Right lobe of liver (tissue), 6 donors: ENCODE measurements at places on chromosomes 13 and 19.

GRCh38 chr13:29918845-29919244 lies 68.4 kb upstream of the UBL3 start:
- no peak for DNase-seq

DNA sequence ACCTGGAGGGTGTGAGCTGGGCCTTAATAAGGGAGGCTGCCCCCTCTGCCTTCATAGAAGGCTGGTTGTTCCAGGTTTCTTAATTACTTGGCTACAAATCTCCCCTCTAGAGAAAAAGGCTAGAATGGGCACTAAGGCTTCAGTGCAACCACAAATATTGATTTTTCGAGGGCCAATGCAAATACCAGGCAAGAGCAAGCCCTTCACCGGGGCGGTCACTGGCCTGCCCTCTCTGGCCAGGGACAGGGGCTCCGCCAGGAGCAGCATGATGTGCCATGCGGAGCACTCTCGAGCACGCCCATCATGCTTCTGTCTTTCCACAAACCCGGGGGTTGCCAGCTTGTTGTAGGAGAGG lies 127.8 kb upstream of the SPACA7 start:
- DNase-seq: peak; percentile 95

GRCh38 chr13:42656161-42656560 lies 82.2 kb downstream of the TNFSF11 start:
- DNase-seq: no peak

DNA sequence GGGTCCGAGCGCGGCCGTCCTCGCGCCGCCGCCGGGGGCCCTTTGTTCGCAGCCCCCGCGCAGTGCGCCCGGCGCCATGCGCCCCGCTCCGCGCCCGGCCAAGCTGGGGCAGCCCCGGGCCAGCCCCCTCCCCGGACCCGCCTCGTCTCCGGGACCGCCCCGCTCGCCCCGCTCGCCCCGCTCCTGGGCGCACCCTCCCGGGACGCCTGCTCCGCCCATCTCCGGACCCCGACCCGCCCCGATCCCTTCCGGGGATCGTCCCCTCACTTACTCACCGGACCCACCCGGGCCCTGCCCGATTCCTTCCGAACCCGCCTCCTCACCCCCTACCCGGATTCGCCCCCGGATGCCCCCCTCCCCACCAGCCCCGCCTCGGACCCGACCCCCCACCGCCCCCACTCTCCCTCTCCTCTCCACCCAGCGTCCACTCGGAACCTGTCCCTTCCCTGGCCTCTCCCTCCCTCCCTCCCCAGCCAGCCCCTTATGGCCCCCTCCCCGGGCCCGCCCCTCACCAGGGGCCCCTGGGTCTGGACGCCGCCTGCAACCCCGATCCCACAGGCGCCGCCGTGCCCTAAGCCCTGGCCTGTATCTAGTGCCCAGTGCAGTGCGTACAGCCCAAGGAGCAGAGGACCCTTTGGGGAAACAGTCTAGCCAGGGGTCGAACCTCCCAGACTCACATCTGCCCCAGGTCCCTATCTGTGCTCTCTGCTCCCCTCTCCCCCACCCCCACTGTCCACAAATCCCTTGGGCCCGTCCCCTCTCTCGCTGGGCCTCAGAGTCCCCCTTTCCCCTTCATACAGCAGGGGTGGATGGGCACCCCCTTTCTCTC lies at the start of gene CPAMD8:
Gene CPAMD8 (minus strand): TSS at position 105 of the 829 bp plus-strand sequence. CDS start 168 bp downstream, outside the sequence.
- DNase-seq: no peak

- DNase-seq: no peak
These were observed 1.1 kb downstream of the DHRS12 start for GRCh38 chr13:51802631-51803418.

DNA sequence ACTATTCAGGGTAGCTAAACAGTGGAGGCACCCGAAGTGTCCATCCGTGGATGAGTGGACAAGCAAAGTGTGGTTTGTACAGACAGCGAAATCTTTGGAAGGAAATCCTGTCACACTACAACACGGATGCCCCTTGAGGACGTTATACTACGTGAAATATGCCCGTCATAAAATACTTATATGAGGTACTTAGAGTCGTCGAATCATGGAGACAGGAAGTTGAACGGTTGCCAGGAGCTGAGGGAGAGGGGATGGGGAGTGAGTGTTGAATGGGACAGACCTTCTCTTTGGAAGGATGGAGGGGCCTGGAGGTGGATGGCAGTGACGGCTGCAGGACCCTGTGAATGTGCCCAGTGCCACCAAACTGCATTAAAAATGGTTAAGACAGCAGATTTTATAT lies 11.6 kb downstream of the ATP4B start:
- no peak for DNase-seq

DNA sequence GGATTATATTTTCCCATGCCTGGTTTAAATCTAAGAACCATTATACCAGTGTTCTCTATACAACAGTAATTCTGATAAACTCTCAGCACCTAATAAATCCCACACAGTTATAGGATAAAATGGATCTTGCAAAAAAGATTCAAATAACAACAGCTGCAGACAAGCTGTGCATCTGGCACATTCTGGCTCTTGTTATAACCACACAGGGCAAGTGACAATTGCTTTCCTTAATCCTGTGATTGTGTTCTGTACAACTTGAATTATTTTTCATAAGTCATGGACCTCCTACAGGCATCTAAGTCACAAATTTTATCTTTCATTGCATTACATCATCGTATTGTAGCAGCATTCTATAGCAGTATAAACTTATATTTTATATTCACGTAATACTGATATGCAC lies 948.3 kb downstream of the SLITRK1 start:
- DNase-seq: no peak

GRCh38 chr19:11005521-11005920 lies 44.7 kb downstream of the SMARCA4 start:
- no peak for DNase-seq
